NCI-H2107 (cell line): ENCODE measurements at places on chromosomes 5 and 9.

DNA sequence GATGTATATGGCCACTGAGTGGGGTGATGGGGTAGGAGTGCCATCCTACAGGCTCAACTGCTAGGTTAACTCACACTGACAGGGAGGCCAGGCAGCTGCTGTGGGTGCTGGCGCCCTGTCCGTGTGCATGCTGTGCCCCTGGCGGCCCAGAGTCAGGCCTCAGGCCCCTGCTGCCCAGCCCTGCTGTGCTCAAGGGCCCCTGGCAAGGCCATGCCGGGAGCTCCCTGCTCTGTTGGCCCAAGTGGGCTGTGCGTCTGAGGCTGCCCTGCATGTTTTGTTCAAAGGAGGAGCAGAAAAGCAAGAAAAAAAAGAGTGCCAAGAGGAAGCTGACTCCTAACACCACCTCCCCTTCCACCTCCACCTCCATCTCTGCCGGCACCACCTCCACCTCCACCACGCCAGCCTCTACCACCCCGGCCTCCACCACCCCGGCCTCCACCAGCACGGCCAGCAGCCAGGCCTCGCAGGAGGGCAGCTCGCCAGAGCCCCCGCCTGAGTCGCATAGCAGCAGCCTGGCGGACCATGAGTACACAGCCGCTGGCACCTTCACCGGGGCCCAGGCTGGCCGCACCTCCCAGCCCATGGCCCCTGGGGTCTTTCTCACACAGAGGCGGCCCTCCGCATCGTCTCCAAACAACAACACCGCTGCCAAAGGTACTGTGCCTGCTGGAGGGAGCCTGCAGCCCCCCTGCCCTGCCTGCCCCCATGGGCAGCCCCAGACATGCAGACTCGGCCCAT lies 100.1 kb downstream of the PHF2 start:
- no peak for DNase-seq

DNA sequence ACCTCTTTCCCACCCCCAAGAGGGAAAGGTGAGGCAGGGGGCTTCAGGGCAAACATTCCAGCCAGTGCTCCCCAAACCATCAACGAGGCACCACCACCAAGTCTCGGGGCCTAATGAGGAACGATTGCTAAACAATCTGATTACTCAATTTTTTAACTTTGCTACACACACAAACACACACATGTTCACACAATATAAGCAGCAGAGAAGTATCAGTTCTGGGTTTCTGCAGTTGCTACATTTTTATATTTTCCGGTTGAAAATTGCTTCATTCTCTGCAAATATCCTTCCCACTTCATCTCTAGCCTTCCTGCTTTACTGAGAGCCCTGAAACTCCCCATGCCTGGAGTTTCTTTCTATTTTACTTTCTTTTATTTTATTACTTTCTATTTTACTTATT lies 60.2 kb downstream of the FEM1C start:
- DNase-seq = no peak

DNA sequence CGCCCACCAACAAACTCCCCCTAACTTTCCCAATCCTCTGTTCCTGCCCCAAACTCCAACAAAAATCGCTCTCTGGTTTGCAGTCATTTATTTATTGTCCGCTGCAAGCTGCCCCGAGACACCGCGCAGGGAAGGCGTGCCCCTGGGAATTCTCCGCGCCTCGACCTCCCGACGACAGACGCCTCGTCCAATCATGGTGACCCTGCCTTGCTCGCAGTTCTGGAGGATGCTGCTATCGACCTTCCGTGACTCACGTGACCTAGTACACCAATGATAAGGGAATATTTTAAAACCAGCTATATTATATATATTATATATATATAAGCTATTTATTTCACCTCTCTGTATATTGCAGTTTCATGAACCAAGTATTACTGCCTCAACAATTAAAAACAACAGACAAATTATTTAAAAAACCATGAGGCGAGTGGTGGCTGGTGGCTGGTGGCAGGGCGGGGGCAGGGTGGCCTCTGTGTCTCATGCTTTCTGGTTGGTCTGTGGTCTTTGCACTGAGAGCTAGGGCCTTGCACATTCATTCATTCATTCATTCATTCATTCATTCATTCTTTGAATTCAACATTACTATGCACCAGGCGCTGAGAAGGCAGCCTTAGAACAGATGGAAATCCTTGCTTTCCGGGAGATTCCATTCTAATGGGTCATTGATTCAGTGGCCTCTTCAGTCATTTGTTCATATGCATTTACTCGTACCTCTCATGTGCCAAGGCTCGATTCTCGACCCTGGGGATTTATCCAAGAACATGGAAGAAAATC lies 37.9 kb downstream of the FGF18 start:
- no peak for DNase-seq

DNA sequence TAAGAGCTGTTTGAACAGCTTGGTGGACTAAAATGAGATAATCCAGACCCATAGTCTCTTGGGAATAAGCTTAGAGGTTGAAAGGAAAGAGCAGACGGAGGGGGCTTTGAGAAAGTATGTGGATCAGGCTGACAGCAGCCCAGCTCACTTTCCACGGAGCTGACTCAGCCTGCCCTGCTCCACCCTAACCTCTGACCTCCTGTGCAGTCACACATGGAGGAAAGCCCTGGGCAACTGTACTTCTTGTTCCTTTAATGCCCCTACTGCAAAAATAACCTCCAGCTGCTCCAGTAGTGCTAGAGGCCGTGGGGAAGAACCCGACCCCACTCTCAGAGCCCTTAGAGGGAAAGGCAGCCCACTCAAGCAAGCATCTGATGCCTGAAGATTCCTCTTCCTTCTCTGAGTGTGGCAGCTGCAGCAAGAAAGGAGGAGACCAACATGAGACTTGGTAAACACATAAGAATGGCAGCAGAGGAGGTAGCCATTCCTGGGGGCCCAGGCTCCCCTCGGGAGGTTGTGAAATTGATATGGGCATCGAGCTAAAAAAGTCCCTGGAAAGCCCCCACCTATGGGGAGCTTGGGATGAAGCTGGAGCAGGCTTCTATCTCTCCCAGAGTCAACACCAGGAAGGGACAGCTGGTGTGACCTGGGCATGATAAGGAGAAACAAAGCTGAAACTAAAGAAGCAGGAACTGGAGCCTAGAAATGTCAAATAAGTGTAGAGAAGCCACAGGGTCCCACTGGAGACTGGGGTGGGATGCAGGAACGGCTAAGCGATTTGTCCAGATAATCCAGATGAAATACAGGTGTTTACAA lies 204.3 kb downstream of the PIK3R1 start:
- no peak for DNase-seq

- no peak for DNase-seq
These were observed 98.9 kb downstream of the ACTL7B start for GRCh38 chr9:108756746-108757490.

GRCh38 chr5:115243412-115243811 lies 19.3 kb downstream of the PGGT1B start:
- DNase-seq = no peak

DNA sequence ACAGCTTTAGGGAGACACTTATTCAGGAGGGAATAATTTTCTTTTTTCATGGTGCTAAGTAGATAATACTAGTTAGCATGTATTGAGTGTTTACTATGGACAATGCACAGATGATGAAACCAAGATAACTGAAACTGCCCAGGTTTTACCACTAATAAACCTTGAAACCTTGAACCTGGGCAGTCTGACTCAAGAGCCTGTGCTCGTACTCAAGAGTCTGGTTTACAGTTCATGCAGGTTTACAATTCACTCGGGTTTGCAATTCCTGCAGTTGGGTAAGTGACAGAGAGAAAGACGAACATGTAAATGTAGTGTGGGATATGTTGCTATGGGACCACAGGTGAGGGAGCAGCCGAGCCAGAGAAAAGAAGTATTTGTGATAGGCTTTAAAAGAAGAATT lies 28.2 kb downstream of the NUP214 start:
- no peak for DNase-seq

GRCh38 chr9:33465596-33466564 lies 7.8 kb downstream of the NOL6 start:
- no peak for DNase-seq

DNA sequence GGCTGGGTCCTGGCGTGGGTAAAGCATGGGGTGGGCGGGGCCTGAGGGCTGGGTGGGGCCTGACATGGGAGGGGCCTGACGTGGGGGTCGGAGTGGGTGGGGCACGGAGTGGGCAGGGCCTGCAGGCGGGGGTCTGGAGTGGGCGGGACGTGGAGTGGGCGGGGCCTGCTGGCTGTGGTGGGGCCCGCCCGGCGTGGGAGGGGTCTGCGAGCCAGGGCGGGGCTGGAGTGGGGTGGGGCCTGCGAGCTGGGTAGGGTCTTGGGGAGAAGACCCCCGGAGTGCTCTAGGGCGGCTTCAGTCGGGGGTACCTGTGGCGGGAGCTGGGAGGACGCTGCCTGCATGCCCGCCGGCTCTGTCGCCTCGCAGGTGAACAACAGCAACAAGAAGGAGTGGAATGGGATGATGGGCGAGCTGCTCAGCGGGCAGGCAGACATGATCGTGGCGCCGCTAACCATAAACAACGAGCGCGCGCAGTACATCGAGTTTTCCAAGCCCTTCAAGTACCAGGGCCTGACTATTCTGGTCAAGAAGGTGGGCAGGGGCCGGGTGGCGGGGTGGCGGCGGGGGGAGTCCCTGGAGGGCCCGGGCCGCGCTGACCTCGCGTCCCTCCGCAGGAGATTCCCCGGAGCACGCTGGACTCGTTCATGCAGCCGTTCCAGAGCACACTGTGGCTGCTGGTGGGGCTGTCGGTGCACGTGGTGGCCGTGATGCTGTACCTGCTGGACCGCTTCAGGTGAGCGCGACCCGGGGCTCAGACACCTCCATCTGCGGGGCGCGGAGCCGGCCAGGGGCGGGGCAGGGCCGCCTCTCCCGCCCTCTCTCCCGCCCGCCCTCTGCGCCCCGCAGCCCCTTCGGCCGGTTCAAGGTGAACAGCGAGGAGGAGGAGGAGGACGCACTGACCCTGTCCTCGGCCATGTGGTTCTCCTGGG lies 8.0 kb downstream of the LRRC26 start:
- DNase-seq = no peak

DNA sequence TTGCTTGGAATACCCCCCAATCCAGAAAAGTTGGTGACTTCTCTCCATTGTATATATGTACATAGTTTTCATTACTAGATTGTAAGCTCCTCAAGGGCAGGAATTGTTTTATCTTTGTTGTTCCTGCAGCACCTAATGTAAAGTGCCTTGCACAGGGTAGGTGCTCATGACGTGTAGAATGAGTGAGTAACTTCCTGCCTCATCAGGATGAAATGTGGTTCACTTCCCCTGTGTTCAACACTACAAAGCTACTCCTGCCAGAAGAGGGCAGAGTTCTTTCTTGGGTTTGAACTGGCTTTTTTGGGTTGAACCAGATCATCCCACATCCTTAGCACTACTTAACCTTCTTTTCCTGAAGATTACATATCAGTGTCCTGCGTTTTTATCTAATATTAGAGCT lies 23.9 kb downstream of the GTF3C4 start:
- DNase-seq = no peak

DNA sequence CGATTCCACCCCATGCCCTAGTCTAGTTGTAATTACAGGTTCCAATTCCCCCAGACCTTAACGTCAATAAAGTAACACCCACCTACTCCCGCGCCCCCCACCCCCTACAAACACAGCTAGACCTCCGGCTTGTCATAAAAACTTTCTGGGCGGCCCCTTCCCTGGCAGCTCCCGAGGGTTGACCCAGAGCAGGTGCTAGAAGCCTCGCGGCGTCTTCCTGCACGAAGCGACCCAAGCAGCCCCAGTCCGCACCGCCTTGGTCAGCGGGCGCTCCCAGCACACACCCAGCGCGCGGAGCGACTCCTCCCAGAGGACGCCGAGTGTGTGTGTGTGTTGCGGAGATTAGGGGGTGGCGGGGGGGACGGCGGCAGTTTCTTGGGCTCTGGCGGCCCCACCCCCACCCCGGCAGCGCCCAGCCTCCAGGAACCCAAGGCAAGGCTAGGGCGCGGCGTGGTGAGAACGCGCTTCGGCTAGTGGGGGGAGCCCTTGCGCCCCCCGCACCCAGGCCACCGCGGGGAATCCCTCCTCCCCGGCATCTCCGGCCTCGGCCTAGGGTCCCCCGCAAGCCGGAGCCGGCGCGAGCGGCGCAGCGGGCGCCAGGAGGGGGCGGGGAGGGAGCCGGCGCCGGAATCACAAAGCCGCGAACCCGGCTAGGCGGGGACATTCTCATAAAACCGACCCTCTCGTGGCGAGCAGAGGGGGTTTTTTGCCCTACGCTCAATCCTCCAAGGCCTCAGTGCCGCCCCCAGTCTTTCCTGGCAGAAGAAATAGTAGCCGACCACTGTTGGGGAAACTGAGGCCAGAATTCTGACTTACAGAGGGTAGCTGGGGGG lies 2.2 kb downstream of the PCDH1 start:
- no peak for DNase-seq

DNA sequence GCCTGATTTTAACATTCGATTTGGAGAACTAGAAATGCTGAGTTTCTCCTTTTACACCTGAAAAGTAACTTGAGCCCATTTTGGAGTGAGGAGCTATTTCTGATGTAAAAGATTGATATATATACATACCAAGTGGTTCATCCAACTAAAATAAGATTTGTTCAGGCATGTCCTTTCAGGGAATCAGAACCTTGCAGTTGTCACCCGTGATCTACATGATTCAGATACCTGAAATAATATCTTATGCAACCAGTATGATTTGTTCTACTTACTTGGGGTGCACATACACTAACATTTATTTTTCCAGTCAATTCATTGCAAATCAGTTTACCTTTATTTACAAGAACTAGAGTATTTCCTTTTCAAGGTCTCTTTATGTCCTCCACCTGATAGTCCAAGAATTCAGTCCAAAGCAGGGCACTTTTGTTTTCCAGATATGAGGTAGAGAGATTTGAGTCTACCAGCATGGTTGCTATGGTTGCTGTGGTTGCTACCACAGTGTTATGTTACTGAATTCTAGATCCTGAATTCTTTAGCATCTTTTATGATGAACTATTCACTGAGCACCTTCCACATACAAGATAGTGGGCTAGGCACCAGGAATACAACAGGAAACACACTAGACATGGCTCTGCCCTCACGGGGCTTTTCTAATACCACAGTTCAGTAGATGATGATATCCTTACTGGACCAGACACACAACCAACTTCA lies 49.3 kb downstream of the CCL28 start:
- DNase-seq = no peak

DNA sequence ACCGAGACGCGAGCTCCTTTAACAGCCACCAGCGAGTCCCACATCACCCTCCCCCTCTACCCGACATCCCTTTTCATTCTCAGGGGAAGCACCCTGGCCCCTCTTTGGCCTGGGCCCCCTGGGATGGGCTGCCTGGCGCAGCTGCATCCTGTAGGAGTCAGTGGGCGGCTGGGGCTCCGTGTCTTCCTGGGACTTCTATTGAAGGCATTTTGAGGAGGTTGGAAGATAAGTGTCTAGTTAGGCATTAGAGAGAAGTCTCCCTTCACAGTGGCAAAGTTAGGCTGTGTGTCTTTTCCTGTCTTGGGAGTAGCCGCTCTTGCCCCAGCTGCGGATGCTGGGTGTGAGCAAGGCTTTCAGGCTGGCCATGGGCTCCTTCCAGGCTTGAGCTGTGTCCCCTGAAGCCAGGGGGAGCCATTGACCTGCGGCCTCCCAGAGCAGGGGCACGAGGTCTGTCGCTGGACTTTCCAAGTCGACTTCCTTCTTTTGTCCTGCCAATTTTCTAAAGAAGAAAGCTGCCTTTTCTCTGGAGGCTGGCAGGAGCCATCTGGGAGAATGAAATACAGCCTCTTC lies 18.6 kb upstream of the NKD2 start:
- no peak for DNase-seq

GRCh38 chr5:81633891-81634290 lies 117.0 kb downstream of the SSBP2 start:
- DNase-seq = no peak
